GM23248 (cell line): ENCODE measurements at places on chromosomes 6 and 20.

- DNase-seq, result no peak
Measured at GRCh38 chr6:158622545-158623190, 21.9 kb downstream of the DYNLT1 start.

DNA sequence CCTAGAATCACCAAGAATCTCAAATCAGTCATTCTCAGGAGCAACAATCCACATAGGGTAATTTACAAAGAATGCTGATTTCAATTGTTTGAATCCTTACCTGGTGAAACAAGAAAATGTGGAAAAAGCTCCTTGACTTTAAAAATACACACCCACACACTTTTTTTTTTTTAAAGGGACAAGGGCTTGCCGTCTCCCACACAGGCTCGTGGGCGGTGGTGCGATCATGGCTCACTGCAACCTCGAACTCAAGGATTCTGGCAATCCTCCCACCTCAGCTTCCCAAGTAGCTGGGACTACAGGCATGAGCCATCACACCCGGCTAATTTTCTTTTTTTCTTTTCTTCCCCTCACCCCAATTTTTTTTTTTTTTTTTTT, 30.7 kb downstream of the PARD6B start:
- peak; percentile 51 for DNase-seq

DNA sequence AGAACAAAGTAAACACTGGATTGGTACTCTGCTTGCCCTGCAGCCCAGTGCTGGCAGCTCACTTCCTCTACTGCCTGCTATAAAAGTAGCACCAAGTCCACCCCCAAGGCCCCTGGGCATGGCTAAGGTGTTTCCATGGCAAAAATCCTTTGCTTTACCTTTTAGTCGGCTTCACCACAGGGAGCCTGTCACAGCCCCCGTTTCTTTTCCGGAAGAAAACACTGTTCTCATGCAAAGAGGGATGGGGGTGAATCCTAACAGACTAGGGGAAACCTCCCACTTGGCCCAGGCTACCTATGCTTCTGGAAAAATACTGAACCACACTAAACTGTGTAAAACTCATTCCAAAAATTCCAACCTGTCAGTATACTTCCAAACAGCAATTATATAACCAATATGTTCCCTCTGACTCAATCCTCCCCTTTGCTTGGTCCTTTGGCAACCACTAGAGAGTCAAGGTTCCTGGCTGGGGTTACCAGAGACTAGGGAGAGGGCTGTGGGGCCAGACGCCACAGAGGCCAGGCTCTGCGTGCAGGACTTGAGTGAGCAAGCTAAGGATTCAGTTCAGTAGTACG, 16.1 kb downstream of the PPIL1 start:
- DNase-seq, result peak; percentile 53

DNA sequence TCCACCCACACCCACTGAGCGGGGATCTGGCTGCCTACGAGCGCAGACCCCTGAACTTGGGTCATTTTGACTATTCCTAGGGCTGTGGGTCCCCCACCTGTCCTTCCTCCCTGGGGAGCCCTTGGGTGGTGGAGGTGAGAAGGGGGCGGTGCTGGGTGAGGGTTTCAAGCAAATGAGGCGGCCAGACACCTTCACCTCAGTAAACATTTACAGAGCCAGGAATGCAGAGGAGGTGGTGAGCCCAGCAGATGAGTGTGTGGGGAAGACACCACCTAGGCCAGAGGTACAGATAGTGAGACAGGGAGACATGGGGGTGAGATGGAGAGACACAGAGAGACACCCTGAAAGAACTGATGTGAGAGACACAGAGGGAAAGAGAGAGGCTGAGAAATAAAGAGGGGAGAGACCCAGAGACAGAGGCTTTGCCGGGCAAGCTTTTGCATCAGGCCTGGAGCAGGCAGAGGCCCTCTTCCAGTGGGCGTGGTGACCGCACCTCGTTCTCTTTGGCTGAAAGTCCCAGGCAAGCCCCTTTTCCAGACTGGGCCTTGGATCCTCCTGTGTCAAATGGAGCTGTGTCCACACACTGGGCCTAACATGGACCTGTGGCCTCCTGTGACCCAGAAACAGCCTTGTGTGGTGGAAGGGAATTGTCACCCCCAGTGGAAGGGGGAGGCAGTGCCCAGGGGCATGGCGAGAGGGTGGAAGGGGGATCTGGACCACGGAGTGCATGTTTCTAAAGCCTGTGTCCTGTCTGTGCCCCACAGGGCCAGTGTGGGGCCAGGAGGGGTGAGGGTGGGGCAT, 29.7 kb downstream of the CEBPB start:
- DNase-seq, result no peak

GRCh38 chr6:54431466-54431865, 123.2 kb downstream of the TINAG start:
- DNase-seq, result peak; percentile 46

DNA sequence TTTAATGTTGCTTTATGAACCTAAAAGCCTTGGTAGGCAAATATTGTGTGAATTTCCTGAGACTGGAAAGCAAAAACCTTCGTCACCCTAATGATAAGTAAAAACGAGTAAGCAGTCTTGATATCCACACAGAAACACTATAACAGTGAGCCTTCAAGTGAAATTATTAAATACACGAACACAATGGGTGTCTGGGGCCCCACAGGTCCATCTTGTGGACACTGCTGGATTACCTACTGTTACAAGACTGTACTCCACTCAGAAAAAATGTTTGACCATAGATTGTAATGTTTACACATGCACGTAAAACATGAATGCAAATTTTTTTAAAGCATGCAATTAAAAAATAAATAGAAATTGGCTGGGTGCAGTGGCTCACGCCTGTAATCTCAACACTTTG, 466.9 kb downstream of the CD83 start:
- peak; percentile 14 for DNase-seq

- peak; percentile 28 for DNase-seq
Measured at GRCh38 chr6:82361631-82362030, 2.0 kb upstream of the TPBG start.

DNA sequence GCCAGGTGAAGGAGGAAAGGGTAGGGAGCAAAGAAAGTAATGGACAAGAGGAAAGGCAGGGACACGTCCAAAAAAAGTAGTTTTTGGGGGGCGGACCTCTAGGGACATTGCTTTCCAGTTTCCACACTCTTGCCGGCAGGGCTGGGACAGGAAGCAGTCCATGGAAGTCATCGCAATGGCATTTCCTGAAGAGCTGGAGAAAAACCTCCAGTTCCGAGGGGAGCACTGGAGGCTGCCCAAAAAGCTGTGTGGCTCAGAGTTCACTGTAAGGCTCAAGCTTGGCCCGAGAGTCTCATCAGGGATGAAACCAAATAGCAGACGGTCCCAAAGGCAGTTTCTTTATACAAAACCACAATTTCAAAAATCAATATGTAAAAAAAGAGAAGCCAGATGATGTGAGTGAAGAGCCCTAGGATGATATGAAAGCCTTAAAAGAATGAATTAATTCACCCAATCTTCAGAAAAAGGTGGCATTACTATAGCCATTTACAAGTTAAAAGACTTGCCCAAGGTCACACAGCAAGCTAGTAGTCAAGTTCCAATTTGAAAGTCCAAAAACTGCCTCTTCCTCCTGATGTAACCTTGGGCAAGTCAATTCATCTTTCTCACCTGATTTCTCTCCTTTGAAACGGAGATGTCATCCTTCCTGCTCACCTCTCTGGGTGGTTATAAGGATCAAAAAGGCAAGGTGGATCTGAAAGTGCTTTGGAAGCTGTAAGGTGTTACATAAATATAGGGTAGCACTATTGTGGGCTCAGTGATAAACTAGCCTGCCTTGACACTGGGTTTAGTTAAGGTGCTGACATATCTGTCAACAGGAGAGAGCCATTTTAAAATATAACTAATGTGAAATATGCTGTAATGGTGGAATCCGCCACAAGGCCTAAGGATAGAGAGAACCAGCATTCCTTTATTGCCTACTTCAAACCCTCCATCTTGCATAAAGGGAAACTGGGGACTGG, 9.1 kb downstream of the BCL2L1 start:
- DNase-seq, result peak; percentile 95

DNA sequence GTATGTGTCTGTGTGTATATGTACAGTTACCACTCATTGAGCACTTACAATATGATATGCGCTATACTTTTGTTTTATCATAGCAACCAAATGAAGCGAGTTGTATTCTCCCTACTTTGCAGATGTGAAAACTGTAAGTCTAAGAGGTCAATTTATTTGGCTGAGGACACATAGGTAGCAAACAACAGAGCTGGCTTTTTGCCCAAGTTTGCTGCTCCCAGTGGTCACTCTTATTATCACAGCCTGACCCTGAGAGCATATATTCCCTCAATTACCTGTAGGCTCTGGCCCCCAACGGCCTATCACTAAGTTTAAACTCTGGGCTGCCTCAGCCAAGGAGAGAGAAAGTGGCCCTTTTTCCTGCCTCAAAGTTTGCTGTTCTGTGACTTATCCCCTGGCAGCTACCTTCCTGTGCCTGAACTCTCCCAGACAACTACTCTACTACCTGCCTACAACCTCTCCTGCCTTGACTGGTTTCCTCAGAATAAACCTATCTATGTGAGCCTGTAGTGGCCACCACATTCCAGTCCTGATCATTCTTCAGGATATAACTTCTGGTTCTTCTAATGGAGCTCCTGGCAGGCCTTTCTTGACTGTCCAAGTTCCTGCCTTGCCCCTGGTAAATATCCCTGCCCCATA, 221.8 kb downstream of the FRK start:
- DNase-seq, result peak; percentile 59

GRCh38 chr6:90285042-90285481, 11.6 kb downstream of the BACH2 start:
- DNase-seq, result no peak

- DNase-seq, result peak; percentile 50
Measured at GRCh38 chr6:18380158-18380836, 6.9 kb upstream of the RNF144B start.

DNA sequence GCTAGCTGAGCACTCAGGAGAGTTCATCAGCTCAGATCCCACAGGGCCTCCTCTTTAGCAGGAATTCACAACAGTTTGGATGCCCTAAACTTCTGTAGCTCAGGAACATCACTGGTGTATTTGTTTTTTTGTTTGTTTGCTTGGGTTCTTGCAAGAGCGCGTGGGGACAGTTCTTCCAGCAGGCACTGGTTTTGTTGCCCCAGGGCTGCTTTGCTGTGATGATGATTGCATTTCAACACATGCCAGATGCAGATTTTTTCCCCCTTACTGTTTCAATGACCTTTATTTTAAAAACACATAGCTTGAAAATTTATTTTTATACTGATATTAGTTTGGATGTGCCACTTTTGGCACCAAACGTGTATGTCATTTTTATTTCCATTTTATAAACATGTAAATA, 77.1 kb downstream of the DHX35 start:
- peak; percentile 40 for DNase-seq

DNA sequence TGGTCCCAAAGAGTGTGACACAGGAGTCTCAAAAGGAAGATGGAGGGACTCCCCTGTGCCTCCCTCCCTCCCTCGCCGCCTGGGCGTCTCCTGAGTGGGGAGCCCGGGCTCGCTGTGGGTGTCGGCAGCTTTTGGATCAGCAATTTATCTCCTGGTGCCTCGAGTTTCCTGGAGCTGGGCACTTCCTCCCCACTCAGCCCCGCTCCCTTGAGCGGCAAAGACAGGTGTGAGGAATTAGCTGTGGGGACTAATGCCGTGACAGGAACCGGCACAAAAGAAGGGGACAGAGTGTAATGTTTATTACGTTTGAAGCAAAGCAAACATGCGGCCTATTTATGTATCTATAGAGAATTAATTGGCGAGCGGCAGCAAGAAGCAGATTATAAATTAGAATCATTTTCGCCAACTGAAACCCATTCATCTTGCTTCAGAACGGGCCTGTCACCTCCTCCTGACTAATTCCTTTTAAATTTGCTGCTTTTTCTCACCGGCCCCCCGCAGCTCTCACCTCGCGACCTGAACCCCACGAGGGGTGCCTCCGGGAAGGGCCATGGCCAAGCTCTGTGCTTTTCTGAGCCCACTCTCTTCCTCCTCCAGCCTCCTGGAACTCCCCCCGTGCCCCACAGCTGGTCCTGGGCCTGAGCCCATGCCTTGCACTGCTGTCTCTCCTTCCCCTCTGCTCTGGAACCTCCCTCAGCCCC, 8.8 kb upstream of the CDH22 start:
- DNase-seq, result no peak
